ENCODE measurements at places on chromosomes 1 and 21.

DNA sequence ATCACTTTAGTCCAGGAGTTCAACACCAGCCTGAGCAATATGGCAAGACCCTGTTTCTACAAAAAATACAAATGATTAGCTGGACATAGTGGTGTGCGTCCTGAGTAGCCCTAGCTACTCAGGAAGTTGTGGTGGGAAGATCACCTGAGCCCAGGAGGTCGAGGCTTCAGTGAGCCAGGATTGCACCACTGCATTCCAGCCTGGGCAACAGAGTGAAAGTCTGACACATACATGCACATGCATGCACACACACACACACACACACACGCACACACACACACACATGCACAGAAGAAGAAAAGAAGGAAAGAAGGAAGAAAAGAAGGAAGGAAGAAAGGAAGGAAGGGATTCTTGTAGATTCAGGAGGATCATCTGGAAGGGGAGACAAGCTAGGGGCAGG lies 104.4 kb upstream of the USP25 start:
- no peaks in the 10 kb centered on the region for H3K36me3 ChIP-seq
- H3K4me3 ChIP-seq: no peak overlapping the region
- DNase-seq: no peak
- H3K4me1 ChIP-seq: no peaks in the 10 kb centered on the region
- H3K27ac ChIP-seq: no peak overlapping the region
- H3K27me3 ChIP-seq: no peaks in the 10 kb centered on the region

GRCh38 chr1:221470000-221470698 lies 271.7 kb downstream of the DUSP10 start:
- peak overlapping the region; percentile 50 for H3K4me3 ChIP-seq
- DNase-seq: peak; percentile 77
- peak overlapping the region; percentile 57 for H3K27ac ChIP-seq
- H3K36me3 ChIP-seq: peaks cover 11% of the 10 kb centered on the region
- H3K4me1 ChIP-seq: peaks cover 36% of the 10 kb centered on the region

DNA sequence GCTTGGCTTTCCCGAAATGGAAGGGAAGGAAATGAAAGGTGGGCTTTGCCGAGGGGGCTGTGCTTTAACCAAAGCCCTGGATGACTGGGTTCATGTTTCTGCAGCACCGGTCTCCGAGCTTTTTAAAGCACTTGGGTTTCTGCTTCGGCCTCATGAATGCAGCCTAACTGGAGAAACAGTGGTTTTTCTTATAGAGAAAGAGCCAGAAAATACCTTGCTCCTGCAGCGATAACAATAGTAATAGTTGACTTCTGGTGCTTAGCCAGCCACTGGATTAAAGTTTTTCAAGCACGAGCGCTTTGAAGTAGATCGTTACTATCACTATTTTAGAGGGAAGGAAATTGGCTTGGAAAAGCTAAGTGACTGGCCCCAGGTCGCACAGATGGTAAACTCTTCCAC lies 500 bp upstream of the DOCK7 start:
- H3K36me3 ChIP-seq: no peaks in the 10 kb centered on the region
- peak; percentile 20 for DNase-seq
- peak overlapping the region; percentile 96 for H3K4me3 ChIP-seq
- H3K4me1 ChIP-seq: peaks cover 75% of the 10 kb centered on the region
- no peaks in the 10 kb centered on the region for H3K27me3 ChIP-seq

DNA sequence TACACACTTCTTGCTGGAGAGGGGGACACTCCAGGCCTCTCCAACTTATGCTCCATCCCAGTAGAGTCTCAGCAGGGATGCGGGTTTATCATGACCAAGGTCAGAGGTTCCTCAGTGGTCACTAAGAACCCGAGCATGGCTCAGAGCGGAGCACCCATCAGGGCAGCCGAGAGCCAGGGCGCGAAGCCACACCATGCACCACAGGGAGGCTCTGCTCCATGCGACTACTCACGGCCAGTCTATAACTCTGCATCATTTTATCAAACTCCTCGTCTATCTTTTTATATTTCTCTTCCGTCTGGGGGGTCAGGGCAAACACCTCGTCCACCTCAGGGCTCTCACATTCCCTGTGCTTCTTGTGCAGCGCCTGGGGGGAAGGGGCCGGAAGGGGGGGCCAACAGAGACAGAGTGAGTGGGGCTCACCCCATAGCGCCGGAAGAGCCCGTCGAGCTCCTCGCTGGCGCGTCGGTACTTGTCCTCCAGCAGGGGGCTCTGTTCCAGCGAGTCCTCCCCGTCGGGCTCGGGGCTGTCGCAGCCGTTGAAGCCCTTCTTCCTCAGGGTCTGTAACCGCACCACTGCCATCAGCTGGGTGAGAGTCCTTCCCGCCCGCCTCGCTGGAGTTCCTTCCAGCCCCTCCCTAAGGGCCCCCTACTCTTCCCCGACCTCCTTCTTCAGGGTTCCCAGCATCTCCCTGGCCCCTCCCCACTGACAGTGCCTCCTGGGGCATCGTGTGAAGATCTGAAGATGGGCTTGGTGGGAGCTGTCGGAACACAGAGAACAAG lies 20.0 kb downstream of the MEF2D start:
- no peak overlapping the region for H3K4me3 ChIP-seq
- peaks cover 53% of the 10 kb centered on the region for H3K36me3 ChIP-seq
- H3K4me1 ChIP-seq: peaks cover 61% of the 10 kb centered on the region
- peak overlapping the region; percentile 76 for H3K27ac ChIP-seq
- no peak for DNase-seq

- peaks cover 21% of the 10 kb centered on the region for H3K4me1 ChIP-seq
- H3K27me3 ChIP-seq: peaks cover 3% of the 10 kb centered on the region
- peak overlapping the region; percentile 21 for H3K27ac ChIP-seq
- peaks cover 14% of the 10 kb centered on the region for H3K36me3 ChIP-seq
These were observed 41.0 kb downstream of the DEGS1 start for GRCh38 chr1:224223819-224224714.

GRCh38 chr1:200479816-200480215 lies 70.0 kb upstream of the ZNF281 start:
- no peak for DNase-seq
- H3K27ac ChIP-seq: no peak overlapping the region
- H3K4me1 ChIP-seq: peaks cover 41% of the 10 kb centered on the region
- 0 out of 2 replicates have a peak, but pooled peaks cover 4% of the 10 kb centered on the region for H3K36me3 ChIP-seq

DNA sequence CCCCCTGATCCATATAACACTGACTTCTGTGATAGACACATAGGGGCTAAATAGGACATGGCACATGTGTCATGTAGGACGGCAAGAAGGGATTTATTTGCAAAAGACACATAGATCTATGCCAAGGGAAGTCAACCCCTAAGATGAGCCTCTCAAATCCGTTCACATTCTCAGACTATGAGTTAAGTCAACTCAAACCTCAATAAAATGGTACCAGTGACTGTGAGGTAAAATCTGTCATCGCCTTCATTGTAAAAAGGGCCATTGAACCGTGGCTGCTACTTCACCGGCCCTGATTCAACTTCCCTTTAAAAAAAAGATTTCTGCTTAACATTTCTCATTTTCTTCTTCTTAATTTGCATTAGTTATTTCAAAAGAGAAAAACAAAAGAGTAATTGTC lies 144.0 kb downstream of the ZNF281 start:
- no peak overlapping the region for H3K4me3 ChIP-seq
- no peaks in the 10 kb centered on the region for H3K36me3 ChIP-seq
- H3K27ac ChIP-seq: no peak overlapping the region
- no peaks in the 10 kb centered on the region for H3K27me3 ChIP-seq
- no peak for DNase-seq

DNA sequence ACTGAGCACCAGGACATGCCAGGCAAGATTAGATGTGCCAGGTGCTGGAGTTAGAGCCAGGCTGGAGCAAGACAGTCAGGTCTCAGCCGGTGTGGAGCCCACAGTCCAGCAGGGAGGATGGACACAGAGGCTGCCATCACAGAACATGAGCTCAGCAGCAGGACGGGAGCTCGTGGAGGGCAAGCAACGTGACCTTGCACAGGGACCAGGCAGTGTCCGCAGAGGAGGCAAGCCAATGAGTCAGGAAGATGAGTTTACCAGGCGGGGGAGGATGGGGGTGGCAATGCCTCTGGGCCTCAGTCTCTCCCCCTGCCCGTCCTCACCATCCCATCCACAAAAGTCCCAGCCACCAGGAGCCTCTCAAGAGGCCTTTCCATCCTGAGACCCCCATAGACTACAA lies 20.7 kb upstream of the ZC3H12A start:
- peaks cover 3% of the 10 kb centered on the region for H3K27me3 ChIP-seq
- H3K4me3 ChIP-seq: no peak overlapping the region
- DNase-seq: no peak
- no peaks in the 10 kb centered on the region for H3K36me3 ChIP-seq
- H3K27ac ChIP-seq: peak overlapping the region; percentile 60

DNA sequence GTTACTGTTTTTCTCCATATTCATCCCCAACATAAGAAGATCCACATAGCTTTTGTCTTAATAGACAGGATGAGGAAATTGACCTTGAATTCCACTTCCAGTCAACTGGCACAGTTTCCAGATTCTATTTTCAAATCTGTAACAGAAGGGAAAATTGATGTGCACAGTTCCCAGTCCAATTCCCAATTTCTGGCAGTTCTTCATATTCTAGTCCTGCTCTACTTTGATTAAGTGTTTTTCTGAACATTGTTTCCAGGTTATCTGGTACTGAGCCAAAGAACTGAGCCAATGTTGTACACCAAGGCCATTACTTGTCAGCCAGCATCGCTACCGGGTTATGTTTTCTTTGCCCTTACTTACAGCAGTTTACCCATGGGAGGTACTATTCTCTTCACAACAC lies 1755.4 kb downstream of the PLA2G4A start:
- no peaks in the 10 kb centered on the region for H3K4me1 ChIP-seq
- no peak overlapping the region for H3K27ac ChIP-seq
- no peak overlapping the region for H3K4me3 ChIP-seq
- no peaks in the 10 kb centered on the region for H3K36me3 ChIP-seq
- no peak for DNase-seq

DNA sequence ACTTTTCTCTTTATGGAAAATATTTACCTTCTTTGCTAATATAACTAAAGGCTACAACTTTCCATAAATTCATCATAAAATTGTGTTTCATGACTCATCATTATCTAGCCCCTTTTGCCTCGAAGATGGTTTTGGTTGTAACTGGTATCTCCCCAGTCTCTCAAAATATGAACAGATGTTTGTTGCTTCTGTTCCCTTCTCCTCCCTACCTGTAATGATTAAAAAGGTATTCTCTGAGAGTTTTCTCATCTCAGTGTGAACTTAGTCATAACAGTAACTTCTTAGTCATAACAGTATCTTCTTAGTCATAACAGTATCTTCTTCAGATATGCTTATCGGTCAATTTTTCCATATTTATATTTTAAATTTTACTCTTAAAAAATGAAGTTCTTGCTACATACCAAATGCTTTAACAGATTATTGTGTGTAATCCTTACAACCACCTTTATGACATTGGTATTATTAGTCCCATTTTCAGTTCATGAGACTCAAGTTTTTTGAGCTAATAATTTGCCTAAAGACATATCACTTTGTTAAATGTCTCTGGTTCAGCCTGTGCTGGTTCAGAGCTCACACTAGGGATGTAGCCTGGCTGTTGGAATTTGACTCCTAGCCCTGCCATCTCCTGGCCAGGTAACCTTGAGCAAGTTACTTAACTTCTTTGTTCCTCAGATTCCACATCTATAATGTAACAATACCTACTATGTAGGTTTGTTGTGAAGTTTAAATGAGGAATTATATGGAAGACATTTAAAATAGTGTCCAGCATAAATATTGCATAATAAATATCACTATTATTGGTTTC lies 32.6 kb downstream of the ATP1B1 start:
- H3K36me3 ChIP-seq: no peaks in the 10 kb centered on the region
- DNase-seq: no peak
- no peak overlapping the region for H3K4me3 ChIP-seq
- H3K27me3 ChIP-seq: no peaks in the 10 kb centered on the region
- H3K4me1 ChIP-seq: peaks cover 5% of the 10 kb centered on the region

Data from HFFc6 (cell line).